ENCODE measurements at places on chromosomes 4 and X. TPM values are rescaled to one million over a fixed set of nuclear protein-coding genes. Genes with fewer than 3 reads are reported as not detected.

The TMEM164 gene
- 53.1 TPM for total RNA-seq

The LRAT gene
- not detected for total RNA-seq

The C1QTNF7 gene
- total RNA-seq, result not detected

The P2RY8 gene
- total RNA-seq, result not detected

The RASSF6 gene
- 0.83 TPM for total RNA-seq

The UGT2A1 gene
- total RNA-seq, result not detected

The SYN1 gene
- 0.33 TPM for total RNA-seq

The LRCH2 gene
- 0.04 TPM for total RNA-seq

The CDKL2 gene
- 0.99 TPM for total RNA-seq

The SMIM43 gene
- 0.75 TPM for total RNA-seq

The GPC3 gene
- total RNA-seq, result 0.16 TPM

The RTL9 gene
- 0.08 TPM for total RNA-seq

The SLITRK4 gene
- not detected for total RNA-seq

The RWDD4 gene
- 17.5 TPM for total RNA-seq

The MAP3K15 gene
- 1.8 TPM for total RNA-seq

The DMP1 gene
- not detected for total RNA-seq

The ING2 gene
- total RNA-seq, result 13.5 TPM

The MTM1 gene
- 6.2 TPM for total RNA-seq

The DCAF16 gene
- 7.5 TPM for total RNA-seq

The PDLIM3 gene
- 0.13 TPM for total RNA-seq

The TRIM60 gene
- not detected for total RNA-seq

The IL2RG gene
- 0.10 TPM for total RNA-seq

The UNC5C gene
- not detected for total RNA-seq

The ZMAT1 gene
- total RNA-seq, result 0.06 TPM

The GDPD2 gene
- 0.07 TPM for total RNA-seq
